ENCODE measurements at places on chromosomes 6 and 20. TPM values are rescaled to one million over a fixed set of nuclear protein-coding genes. Genes with fewer than 3 reads are reported as not detected.

DNA sequence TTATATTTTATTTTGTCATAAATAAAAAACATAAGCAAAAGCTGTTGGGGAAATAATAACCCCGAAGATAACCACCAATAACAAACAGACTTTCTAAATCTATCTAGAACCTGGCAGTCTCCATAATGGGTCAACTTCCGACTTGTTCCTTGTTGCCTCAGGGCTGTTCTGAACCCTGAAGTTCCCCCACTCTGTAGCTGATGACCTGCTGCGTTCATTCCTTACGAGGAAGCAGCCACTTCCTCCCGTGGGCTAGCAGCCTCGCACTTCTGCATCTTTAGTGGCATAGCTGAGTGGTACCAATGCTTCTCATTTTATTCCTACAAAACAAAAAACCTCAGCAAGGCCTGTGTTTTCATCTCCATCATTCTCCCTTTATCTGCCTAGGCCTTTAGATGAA, 103.0 kb downstream of the PLEKHG1 start:
- no peak for DNase-seq

DNA sequence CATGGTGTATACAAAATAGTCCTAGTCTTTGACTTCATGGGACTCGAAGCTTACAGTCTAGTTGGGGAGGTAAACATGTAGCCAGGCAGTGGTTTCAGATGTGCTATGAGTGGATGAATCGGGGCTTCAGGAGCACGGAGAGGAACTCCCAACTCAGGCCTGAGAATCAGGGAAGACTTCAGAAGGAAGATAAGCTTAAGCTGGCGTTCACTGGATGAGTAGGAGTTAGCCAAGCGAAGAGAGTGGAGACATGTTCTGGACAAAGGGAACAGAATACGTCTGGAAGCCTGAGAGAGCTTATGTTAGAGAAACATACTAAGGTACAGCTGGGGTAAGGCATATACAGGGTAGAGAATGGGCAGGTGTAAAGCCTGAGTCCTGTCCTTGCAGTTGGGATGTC, 8.8 kb downstream of the CARMIL1 start:
- DNase-seq = no peak

GRCh38 chr6:35064757-35065440, 76.2 kb downstream of the TCP11 start:
- no peak for DNase-seq

DNA sequence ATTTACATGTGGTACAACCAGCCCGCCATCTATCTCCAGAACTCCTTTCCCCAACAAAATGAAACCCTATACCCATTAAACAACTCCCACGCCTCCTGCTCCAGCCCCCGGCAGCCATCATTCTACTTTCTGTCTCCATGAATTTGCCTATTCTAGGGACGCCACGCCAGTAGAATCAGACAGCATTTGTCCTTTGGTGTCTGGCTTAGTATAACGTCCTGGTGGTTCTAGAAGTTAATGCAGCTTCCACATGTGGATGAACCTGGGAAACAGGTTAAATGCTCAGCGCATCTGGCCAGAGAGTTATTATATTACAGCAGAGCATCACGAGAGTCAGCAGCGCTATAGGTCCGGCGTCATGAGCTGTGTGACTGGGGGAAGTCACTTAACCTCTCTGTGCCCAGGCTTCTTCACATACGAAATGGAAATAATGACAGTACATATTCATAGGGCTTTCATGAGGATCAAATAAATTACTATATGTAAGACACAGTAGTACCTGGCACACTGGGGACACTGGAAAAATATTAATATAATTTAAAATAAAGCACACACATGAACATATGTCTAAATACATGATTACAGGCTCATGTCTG, 178.7 kb upstream of the TAB2 start:
- DNase-seq = no peak

- DNase-seq = no peak
Measured at GRCh38 chr6:37289931-37290330, 32.0 kb upstream of the TMEM217 start.

DNA sequence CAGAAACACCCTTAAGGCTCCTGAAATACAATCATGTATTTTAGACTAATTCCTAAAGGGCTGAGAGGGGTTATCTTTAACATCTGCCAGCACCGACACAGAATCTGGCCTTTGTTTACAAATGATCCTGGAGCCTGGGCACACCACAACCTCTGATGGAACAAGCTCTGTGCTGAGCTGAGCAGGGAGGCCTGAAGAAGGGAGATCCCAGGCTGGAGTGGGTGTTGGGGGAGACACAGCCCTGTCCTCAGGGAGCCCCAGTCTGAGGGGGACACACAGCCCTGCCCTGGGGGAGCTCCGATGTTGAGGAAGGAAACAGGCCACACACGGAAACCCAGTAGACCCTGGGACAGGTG, 130.5 kb downstream of the VEGFA start:
- no peak for DNase-seq

- DNase-seq = no peak
Measured at GRCh38 chr20:53782612-53783246, 189.1 kb upstream of the ZNF217 start.

DNA sequence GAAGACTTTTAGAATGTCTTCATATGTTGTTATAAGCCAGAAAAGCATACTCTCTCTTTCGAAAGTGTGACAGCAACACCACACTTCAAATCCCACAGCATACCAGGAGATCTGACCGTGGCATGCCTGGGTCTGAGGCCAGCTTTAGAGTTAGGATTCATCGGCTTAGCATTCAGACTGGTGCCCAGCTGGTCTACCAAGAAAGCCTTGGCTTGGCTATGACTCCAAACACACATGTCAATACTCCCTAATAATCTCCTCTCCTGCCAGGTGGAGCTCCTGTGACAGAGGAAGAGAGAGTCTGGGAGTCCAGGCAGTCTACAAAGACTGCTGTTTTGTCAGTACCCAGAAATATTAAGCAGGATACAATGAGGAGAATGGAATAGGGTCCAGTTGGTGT, 77.1 kb upstream of the MAN1A1 start:
- peak; percentile 7 for DNase-seq

Gene PPIL1
- total RNA-seq = 60.3 TPM

Gene PRSS35
- total RNA-seq = 0.69 TPM

Measured in HT1080 (cell line).